ENCODE measurements at places on chromosomes 2 and 18.
A peak's percentile ranks its signal among the peaks of the same experiment; 100 is the strongest.

DNA sequence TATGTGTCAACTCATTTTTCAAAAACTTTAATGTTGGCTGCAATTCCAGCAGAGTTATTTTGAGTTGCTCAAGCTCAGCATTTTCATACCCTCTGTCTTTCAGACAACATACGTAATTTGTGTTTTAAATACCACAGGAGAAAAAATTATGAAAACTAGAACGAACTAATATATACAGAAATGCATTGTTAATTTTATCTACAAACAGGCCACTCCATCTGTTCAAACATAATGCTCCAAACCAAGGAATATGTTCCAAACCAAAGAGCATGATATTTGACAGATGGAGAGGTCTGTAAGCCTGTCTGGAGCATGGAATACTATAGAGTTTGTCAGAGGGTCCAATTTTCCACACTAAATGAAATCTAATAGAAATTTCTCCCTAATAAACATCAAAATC is 536.2 kb upstream of the FSIP2 start:
- no peak for DNase-seq

GRCh38 chr2:240603846-240604245 is 17.3 kb downstream of the CAPN10 start:
- no peak for DNase-seq

DNA sequence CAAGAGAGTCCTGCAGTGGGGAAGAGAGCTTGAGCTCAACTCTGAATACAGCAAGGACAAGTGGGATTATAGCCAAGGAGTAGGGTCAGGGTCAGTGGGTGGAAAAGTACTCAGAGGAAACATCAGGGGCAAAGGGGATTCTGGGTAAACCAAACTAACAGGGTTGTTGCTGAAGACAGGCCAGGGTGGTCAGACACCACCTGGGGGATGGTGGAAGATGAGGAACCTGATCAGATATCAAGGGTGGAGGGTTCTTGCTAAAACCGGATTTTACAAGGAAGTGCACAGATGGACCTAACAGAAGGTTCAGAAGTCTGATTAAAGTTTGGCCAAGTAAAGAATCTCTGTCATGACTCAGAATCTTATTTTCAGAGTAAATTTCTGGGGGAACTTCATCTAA is 16.5 kb downstream of the OSBPL1A start:
- DNase-seq, result no peak

DNA sequence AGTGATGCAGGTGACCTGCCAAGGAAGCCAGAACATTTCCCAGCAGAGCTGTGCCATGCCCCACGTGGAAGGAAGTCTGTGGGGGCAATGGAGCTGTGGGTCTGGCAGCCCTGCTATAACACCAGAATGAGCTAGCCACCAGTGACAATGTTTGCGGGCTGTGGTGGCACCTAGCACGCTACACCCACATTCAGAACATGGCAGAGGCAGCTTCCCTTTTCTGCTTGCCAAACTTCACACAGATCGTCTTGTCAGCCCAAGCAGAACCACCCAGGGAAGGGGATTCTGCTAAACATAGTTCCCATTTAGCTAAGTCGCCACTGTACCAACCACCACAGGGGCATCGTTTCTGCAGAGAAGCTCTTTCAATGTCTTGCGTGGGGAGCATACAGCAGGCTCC is 27.0 kb upstream of the CCDC93 start:
- no peak for DNase-seq

- no peak for DNase-seq
Measured at GRCh38 chr18:52236131-52236530, 103.9 kb upstream of the DCC start.

DNA sequence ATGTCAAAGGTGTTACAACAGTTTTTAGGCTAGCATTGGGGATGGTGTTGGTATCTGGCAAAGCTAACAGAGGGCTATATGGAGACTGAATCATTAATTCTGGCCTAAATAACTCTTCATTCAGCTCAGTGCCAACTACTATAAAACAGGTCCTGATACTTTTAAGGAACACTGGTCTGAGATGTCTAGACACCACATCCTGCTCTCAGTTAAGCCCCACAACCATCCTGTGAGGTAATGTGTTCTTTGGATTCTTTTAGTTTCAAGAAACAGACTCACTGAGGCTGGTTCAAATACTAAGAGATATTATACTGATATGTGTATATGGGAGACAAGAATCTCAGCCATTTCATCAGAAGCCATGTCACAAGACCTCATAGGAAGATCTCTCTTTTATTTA is 14.2 kb upstream of the HK2 start:
- no peak for DNase-seq

DNA sequence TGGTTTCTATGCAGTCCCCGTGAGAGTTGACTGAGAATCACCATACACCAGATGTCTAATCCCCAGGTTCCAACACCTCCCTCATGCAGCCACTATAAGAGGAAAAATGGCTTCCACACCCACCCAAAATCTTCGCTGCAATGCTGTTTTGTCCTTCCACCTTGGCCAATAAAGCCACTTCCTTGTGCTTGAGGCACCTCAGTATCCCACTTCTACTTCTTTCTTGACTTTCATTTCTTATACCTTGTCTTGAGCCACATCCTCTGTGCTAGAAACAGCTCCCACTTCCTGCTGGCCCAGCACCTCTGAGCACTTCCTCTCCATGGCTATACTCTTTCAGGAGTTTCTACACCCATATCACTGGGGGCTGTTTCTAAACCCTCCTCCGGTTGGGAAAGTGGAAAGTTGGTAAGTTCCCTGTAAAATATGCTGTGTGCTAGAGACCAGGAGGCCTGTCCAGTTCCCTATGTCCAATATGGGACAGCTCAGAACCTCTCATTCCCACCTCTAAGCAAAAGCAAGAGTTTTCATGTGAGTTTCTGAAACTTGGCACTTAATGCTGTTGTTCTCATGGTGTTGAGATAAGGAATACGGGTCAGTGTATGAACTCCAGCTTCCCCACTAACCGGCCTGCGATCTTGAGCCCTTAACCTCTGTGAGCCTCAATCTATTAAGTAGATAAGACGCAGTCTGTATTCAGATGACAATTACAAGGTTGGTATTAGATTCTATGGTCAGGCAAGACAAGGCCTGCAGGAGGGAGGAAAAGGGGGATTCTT is 209.1 kb upstream of the ID2 start:
- DNase-seq, result no peak

- DNase-seq, result no peak
Measured at GRCh38 chr2:25375371-25375988, 33.8 kb upstream of the DNMT3A start.

DNA sequence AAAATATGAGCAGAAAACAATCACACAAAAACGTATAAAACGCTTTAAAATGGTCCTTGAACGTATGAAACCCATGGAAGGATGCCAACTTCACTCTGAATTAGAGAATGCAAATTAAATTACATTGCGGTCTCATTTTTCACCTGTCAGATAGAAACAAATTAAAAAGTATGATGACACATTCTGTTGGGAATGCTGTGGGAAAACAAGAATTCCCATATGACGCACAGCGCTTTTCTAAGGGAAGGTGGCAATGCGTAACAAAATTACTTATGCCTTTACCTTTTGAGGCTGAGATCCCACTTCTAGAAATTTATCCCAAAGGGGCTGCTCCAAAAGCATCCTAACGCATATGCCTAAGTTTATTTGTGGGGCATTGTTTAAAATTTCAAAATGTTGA is 3.8 kb upstream of the RPS7 start:
- DNase-seq, result no peak

DNA sequence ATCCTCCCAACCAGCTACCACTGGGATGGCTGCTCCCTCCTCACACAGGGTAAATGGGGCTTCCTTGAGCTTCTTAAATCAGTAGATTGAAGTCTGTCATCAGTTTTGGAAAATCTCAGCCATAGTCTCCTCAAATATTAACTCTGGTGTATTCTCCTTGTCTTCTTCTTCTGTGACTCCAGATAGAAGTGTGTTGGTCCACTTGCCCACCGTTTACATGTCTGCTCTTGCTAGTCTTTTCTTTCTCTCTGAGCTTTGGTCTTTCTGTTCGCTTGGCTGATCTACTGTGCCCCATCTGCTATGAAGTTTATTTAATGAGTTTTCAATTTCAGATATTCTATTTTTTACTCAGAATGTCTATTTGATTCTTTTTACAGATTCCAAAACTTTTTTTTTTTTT is 281.7 kb upstream of the HDAC4 start:
- DNase-seq, result no peak

DNA sequence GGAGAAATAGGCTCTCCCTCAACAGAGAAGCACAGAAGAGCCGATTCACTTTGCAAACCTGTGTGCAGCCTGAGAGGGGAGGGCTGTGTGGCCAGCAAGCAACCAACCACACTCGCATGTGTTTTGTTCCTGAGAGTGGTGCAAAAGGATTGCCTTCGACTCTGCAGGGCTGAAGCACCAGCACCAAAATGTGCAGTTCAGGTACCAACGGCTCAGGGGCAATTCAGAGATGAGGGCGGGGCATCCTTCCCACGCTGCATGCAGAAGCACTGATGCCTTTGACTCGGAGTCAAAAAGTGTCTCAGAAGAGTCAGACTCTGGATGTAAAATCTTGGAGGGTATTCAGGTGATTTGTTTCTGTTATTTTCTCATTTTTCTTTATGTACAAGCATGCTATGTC is 55.5 kb downstream of the DCDC2C start:
- no peak for DNase-seq

DNA sequence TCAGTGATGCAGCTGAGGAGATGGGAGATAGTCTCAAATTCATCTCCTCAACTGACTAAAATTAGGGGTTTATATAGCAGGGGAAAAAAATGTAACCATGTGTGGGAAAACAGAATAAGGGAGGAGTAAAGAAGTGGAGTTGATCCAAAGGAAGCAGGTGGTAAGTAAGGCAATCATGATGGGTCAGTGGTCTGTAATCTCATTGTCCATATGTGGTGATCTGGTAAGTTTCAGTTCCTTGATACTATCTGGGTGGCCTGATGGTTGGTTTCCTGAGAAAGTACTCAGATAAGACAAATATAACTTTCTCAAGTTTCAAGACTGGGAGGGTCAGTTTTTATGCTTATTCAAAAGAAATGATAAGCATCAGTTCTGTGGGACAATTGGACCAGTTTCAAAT is 312.3 kb upstream of the KCNJ3 start:
- DNase-seq, result no peak

DNA sequence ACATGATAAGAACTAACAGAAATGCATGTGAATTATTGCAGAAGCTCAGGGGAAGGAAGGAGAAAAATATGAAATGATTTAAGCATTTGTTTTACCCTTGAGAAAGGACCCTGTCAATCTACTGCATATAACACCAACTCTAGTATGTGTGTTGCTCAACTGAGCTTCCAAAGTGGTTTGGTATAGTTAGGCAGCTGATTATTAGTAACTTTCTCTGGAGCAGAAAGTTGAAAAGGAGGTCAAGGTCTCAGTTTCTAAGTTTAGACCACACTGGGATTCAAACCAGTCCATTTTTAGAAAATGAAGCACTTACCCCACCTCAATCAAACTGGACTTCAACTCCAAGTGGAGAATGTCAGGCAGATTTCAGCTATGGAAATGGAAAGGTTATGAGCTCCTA is 123.3 kb upstream of the CDC42EP3 start:
- no peak for DNase-seq

GRCh38 chr18:12015416-12016062 is 34.2 kb downstream of the IMPA2 start:
- peak; percentile 29 for DNase-seq

DNA sequence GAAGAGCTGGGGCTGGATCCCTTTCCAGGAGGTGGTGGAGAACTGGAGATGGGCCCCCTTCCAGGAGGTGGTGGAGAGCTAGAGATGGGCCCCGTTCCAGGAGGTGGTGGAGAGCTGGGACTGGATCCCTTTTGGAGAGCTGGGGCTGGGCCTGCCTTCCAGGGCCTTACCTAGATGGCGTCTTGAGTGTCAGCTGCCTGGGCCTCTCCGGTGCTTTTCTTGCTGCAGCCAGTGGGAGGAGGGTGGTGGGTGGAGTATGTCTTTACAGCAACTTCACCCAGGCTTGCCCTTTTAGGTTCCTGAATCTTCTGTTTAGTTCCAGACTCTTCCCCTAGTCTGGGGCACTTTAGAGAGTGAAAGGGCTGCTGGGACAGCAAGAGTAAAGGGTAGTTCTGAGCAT is 19.1 kb upstream of the TXNDC2 start:
- DNase-seq, result no peak

GRCh38 chr2:199627417-199627816 is 169.7 kb upstream of the SATB2 start:
- no peak for DNase-seq

GRCh38 chr2:158967731-158968395 is 577 bp upstream of the TANC1 start:
- peak; percentile 30 for DNase-seq

- peak; percentile 78 for DNase-seq
Measured at GRCh38 chr2:229713371-229714079, 830 bp downstream of the DNER start.

GRCh38 chr2:11850082-11850481 is 103.7 kb downstream of the LPIN1 start:
- DNase-seq, result no peak

GRCh38 chr2:128437204-128437565 is 118.5 kb upstream of the HS6ST1 start:
- DNase-seq, result no peak

DNA sequence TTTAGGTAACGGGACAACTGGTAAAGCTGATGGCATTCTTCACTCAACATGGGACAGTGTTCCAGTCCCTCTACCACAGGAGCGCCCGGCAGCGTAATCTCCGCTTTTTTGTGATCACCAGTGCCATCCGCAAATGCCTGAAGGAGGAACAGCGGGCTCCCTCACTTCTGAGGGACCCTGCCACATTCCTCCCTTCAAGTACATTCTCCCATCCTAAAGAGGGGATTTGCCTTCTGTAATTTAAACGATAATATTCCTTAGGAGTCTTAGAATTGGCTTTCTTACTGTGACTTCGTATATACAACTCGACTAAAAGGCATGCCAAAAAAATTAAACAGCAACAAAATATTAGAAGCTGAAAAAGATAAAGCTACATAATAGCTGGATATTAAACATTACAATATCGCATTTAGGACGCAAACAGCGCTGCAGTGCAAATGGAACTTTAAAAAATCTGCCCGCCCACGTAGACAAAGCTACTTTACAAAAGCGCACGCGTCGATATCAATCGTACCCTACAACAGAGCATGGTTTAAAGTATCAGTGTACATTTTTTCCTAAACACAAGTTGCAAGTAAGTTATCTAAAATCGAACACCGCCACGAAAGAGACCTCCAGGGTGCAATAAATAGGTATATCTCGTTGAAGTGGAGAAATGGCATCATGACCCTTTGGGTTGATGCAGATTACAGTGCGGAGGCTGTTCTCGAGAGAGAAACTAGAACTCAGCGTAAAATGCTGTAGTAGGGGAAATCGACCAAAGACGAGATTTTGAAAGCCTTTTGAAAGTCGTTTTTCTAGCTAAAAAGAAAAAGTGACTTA is 2.3 kb upstream of the VSNL1 start:
- DNase-seq, result peak; percentile 66

GRCh38 chr2:100160396-100160795 is 18.0 kb upstream of the AFF3 start:
- no peak for DNase-seq

DNA sequence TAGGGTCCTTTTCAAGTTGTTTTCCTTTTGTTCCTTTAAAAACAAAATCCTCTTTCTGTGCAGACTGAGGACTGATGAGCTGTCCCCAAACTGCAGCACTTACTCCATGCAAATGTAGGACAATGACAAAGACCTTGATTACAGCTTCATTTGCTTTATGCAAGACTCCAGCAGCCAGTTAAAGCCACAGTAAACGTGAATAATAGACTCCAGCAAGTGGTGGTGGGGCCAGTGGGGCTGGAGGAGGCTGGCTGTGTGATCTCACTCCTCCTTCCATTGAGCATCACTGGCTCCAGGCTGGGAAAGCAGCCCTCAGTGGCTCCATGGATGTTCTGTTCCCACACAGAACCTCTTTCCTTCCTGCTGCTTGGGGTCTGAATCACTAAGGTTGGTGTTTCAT is 306.0 kb upstream of the CELF4 start:
- DNase-seq, result no peak

GRCh38 chr2:225462945-225463344 is 63.4 kb downstream of the NYAP2 start:
- DNase-seq, result no peak
